NCI-H1092 (cell line): ENCODE measurements at places on chromosomes 11 and 22.
A peak's percentile ranks its signal among the peaks of the same experiment; 100 is the strongest.

DNA sequence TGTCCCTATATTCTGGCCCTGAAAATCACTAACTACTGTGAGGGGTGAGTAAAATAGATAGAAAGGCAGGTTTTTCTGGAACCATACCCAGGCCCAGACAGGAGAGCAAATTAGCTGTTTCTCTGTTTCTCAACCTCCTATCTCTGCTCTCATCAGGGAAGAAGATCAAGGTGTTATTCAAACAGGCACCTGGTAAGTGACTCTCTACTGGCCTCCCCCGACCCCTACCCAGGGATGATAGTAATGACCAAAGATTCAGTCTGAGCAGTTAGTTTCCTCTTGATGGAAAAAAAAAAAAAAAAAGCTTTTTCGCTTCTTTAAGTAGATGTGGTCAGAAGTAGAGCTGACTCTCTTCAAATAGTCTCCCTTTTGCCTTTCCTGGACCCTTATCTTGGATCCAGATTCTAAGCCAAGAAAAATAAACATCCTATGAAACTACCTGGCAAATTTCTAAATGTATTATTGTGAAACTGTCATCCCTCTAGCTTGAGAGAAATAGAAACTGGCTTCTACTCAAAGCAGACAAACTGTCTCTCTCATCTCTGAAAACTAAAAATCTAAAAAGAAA lies 9.9 kb downstream of the LRRC4C start:
- DNase-seq: no peak

DNA sequence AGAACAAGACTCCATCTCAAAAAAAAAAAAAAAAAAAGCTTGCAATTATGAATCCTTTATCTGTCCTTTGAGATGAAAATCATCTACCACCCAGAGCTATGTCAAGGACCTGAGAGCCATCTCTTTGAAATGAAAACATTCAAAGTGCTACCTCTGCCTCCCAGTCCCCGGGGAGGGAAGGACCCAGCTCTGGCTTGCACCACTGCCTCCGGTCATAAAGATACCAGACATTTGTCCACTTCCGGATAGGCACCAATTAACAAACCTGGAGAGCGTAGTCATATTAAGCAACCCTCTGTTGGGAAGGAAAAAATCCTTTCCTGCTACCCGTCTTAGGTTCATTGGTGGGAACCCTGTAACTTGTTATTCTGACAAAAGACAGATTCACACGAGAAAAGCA lies 98.6 kb downstream of the ARHGAP8 start:
- no peak for DNase-seq

- no peak for DNase-seq
Observed at GRCh38 chr22:44304354-44304753, 8.4 kb downstream of the SHISAL1 start.

GRCh38 chr11:96500440-96500839 lies 110.6 kb downstream of the JRKL start:
- no peak for DNase-seq

GRCh38 chr11:88575916-88576315 lies 238.4 kb upstream of the CTSC start:
- DNase-seq: no peak

GRCh38 chr11:119531056-119531455 lies 108.1 kb upstream of the THY1 start:
- DNase-seq: no peak

- no peak for DNase-seq
Observed at GRCh38 chr22:44777364-44777755, 25.0 kb downstream of the ARHGAP8 start.

DNA sequence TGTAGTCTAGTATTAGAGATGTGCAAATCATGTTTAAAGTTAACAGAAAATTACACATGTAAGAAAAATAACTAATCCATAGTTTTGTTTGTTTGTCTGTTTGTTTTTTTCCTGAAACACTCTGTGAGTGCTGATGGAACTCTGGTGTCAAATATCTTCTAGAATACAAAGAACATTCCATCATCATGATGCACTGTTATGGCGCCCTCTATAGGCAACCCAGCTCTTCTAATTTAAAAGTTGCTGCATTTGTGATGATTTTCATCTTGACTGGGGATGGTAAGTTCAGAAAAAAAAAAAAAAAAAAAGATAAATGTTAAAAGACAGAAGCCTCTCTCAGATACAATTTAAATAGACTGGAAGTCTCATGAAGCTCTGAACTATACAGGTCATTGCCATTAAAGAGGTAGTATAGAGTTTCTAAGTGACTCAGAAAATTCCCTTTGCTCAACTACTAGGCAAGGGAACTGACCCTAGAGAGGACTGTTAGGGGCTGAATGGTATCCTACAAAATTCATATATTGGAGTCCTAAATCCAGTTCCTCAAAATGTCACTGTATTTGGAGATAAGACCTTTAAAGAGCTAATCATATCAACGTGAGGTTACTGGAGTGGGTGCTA lies 597.2 kb upstream of the ANO3 start:
- DNase-seq: no peak

GRCh38 chr11:1302461-1303125 lies 6.8 kb downstream of the TOLLIP start:
- no peak for DNase-seq

GRCh38 chr11:104997288-104997687 lies 25.7 kb downstream of the CASP5 start:
- no peak for DNase-seq

GRCh38 chr11:67450796-67451657 lies 1.5 kb downstream of the GPR152 start:
- no peak for DNase-seq

- DNase-seq: no peak
Observed at GRCh38 chr11:63877658-63878241, 38.8 kb downstream of the MARK2 start.

DNA sequence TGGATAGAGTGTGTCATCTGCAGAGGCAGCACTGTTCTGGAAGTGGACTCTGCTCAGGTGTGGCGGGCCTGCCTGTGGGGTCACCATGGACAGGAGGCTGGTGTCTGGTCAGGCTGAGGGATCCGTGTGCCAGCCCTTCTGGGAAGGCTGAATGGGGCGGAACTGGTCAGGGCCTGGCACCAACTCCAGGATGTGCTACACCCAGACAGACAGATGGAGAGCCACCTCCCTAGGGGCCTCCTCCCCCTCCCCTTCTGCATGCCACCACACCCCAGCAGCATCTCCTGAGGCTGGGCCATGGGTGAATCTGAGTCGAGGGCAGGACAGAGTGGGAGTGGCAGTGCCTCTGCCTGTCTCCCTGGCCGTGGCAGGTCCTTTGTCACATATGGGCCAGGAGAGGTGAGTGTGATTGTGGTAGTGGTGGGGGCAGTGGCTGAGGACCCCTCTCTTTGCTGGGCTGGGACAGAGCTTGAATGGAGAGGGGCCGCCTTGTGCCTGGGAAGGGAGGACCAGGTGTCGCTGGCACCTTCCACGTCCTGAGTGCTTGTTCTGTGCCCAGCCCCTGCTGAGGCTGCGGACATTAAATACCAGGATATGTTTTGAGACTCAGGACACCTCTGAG lies 29.1 kb downstream of the ST3GAL4 start:
- DNase-seq: no peak

DNA sequence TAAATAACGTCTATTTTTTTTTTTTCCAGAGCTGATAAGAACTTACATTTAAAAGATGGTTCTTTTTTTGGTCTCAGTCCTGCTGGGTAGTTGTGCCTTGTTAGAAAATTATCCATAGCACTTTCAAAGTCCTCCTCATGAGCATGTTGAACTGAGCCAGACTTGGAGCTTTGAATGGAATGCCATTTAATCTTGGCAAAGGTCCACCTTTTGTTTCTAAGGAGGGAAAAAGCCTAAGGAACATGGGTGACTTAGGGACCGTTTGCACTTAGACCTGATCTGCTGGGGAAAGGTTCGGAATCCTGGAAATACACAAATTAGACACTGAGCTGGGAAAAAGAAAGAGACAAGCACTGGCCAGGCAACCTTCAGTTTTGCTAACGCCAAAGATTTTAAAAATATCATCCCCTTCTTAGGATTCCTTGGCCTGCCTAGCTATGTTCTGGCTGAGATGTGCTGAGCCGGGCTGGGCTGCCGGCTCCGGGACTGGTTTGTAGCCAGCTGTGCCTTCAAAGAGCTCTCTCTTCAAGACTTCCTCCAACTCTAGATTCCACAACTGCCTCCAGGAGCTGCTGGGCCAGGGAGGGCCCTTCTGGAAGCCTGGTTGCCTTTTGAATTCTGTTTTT lies 67.4 kb downstream of the ENDOD1 start:
- DNase-seq: no peak

DNA sequence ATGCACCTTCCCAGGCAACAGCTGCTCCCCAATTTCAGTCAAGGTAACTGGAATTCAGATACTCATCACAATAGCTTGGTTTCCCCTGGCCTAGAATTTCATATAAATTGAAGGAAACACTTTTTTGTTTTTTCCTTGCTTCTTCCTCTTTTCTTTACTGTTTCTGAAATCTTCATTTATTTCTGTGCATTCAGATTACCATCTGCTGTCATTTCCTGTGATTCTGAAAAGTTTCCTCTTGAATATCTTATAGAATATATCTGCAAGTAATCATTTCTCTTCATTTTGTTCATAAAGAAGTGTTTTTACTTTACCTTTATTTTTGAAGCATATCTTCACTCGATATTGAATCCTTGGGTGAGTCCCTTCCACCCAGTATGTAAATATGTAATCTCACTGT lies 85.3 kb downstream of the GAB4 start:
- DNase-seq: no peak

DNA sequence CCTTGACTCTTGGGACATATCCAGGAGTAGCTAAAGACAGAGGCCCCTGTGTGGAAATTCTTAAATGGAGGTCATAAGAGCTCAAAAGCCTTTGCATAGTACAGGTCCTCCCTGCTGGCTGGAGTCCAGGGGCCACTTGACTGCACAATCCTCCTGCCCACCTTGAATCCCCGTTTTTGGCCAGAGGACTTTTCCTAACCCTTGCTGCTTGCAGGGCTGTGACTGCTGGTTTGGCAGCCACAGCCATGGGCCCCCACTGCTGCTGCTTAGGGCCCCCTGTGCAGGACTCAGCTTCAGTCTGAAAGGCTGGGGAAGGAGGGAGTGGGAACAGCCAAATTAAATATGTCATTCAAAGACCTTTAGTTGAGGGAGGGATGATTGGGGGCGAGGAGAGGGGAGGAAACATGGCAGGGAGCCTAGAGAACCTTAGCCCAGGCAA lies 33.4 kb downstream of the ARHGAP1 start:
- DNase-seq: no peak

DNA sequence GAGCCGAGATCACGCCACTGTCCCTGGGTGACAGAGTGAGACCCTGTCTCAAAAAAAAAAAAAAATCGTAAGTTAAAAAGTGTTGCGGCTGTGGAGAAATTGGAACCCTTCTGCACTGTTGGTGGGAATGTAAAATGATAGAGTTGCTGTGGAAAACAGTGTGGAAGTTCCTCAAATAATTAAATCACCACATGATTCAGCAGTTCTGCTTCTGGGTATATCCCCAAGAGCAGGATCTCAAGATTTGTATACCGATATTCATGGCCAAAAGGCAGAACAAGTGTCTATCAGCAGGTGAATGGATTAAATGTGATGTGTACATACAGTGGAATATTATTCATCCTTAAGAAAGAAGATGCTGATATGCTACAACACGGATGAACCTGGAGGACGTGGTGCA lies 3.8 kb downstream of the SELENOO start:
- DNase-seq: no peak

GRCh38 chr22:45742866-45743450 lies 71.3 kb downstream of the ATXN10 start:
- DNase-seq: no peak

DNA sequence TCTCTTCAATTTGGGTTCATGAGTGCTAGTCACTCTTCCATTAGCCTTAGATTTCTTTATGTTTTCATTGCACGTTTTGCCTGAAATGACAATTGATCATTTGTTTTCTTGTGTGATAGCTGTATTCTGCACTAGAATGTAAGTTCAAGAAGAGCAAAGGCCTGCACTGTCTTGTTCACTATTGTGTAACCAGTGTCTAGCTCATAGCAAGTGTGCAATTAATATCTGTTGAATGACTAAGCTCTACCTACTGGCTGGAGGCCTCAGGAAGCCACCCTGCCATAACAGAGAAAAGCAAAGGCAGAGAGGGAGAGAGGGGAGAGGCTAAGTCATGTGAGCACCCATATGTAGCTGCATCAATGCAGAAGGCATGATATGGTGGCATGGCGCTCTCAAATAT lies 292.8 kb upstream of the SYN3 start:
- no peak for DNase-seq

DNA sequence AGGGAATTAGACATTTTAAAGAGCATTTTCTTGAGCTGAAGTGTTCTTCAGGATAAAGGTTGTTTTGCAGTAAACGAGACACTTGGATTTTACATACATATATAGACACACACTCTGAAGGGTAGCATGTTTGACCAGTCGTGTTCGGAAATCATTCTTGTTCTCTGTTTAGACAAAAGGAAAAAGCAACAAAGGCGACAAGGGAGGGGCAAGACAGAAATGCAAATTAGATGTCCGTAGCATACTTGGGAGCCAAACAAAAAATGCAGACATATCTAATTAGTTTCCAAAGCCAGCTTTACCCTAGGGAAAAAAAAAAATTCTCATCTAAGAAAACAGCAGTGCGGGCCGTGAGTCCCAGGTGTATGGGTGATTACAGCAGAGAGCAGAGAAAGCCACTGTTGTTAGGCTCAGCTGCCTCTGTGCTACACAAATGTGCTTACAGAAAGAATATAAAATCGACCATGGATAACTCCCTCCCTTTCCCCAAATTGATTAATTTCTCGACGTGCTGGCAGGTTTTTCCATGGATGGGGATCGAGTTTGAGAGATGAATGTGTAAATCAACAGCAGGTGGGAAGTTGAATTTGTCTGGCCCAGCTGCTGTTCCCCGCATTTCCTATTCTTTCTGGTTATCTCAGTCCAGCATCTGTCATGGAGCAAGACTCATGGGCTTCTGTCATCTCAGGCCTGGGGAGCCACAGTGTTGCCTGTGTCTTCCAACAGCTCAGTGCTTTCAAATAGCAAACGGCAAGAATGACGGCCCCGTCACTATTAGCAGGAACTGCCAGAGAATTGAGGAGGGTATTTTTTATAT lies 176.5 kb upstream of the TTC12 start:
- DNase-seq: peak; percentile 46

- DNase-seq: peak; percentile 70
Observed at GRCh38 chr11:133386262-133386661, 146.0 kb downstream of the OPCML start.

DNA sequence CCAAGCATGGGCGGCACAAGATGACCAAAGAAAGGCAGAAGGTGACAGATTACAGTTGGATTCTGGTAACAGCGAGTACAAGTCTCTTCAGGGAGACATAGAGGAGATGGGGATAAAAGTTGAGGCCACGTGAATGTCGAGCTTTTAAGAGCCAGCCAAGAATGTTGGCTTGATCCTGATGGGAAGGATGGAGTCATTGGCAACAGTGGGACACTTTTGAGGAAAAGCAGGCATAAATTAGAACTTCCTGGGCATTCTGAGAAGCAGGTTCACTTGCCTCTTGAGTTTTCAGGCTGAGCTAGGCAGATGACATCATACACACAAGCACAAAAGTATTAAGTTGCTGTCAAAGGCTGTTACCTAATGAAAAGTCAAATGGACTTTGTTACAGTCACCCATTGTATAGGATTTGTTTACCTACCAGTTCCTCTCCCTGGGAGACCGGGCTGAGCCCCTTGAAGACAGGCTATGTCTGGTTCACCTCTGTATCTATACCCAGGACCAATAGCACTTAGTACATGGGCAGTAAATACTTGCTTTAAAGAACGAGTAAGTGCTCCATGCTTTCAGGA lies 41.1 kb downstream of the TNRC6B start:
- DNase-seq: no peak

GRCh38 chr22:17829695-17830042 lies 55.4 kb upstream of the BID start:
- DNase-seq: no peak
